Naive thymus-derived CD4-positive, alpha-beta T cell (primary cell): ENCODE measurements at places on chromosomes 5 and 9.

DNA sequence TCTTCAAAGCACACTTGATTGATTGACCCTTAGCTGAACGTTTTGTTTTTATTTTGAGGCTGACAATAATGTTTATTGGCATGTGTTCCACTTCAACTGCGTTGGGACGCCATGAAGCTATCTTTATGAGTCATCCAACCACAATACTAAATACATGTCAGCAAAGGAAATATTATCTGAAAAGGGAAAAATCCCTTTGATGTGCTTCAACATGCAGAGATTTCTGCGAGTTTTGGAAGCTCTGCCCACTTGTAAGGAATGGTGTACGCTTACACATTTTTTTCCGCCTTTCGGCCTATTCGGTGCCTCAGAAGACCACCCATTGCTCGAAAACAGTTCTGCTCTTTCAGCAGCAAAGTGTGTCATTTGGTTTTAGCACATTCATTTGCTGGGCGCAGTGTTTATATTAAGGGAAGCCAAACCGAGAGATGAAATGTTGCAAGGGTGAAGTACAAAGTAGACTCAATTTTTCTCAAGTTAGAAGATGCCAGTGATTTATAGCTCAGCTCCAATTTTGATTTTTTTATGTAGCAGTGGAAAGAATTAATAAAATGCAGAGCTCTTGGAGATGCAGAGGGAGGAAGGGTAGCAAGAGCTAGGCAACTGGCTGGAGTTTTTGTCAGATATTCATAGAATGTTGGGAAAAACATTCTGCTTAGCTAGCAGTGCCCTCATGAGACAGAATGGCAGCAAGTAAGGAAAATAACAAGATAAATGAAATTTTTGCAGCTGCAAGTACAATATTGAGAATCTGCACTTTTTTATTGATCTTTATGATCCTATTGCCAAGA lies 68.9 kb downstream of the PRDM6 start:
- no peak for DNase-seq

DNA sequence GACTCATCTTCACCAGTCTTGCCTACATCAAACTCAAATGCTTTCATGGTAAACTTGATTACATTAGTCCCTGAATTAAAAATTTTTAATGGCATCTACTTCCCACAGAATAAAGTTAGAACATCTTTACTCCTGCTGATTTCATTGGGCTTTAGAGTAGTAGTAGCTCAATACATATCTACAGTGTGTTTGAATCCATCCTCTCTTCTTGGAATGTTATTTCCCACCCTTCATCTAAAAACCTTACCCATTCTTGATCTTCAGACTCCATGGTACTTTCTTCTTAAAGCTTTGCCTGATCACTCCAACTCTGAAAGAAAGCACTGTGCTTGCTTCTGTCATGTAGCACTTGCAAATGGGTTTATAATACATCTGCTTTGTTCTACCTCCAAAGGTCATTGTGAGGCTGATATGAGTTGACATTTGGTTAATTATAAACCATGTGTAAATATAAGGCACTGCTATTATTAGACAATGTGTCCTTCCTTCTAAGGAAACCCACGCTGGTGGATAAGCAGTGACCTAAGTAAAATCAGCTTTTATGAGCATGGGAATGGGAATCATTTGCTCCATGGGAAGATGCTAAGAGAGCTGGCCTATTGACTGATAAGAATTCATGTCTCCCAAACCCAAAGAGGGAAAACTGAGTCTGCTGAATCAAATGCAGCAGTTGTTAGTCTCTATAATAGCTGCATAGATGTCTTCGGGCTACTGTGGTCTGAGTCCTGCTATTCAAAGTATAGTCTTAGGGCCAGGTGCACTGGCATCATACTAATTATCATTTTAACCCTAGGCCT lies 7.5 kb upstream of the PRLR start:
- DNase-seq, result no peak

DNA sequence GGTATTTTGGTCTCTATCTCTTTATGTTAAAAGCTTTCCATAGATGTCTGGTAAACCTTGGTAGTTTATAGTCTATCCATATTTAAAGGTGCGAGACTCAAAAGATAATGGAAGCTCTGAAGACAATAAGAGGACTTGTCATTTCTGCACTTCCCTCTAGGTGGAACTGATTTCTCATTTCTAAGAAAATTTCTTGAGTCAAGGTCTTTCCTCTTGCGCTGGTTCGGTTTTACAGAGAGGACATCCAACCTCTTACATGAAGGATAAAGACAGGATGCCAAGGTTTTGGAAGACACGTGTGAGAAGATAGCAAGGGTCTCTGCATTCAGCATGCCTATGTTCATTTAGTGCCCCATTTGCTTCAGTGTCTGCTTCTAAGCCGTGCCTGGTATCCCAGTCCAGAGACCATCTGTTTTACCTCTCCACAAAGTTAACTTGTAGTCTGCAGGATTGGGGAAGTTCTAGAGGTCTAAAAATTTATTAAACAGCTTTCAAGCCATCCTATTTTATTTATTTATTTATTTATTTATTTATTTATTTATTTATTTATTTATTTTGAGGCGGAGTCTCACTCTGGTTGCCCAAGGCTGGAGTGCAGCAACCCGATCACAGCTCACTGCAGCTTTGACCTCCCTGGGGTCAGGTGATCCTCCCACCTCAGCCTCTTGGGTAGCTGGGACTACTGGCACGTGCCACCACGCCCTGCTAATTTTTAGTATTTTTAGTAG lies 41.6 kb downstream of the KIAA1191 start:
- no peak for DNase-seq

GRCh38 chr5:116358911-116359418 lies 215.7 kb downstream of the SEMA6A start:
- DNase-seq, result no peak

GRCh38 chr9:88799541-88800328 lies 191.5 kb upstream of the S1PR3 start:
- DNase-seq, result no peak

GRCh38 chr5:109309326-109310063 lies 100.3 kb downstream of the PJA2 start:
- no peak for DNase-seq

GRCh38 chr9:19387317-19387716 lies 7.3 kb upstream of the RPS6 start:
- no peak for DNase-seq

DNA sequence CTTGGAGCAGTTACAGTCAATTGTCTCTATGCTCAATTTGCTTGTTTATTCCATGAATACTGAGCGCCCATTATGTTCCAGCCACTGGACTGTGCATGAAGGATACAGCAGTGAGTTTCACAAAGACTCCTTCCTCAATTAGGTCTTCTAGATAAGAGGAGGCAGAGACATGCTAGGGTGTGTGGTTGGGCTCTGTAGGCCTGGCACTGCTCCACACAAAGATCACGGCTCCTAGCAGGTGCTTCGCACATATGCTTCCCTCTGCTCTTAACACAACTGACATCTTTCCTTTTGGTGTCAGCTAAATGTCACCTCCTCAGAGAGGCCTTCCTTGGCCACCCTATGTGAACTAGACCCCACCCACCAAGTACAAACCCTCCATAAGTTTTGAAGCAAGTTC lies 10.9 kb downstream of the IL12B start:
- no peak for DNase-seq

- no peak for DNase-seq
Observed at GRCh38 chr5:168104350-168104749, 187.1 kb upstream of the WWC1 start.

- DNase-seq, result no peak
Observed at GRCh38 chr9:4090491-4090890, 209.4 kb downstream of the GLIS3 start.

DNA sequence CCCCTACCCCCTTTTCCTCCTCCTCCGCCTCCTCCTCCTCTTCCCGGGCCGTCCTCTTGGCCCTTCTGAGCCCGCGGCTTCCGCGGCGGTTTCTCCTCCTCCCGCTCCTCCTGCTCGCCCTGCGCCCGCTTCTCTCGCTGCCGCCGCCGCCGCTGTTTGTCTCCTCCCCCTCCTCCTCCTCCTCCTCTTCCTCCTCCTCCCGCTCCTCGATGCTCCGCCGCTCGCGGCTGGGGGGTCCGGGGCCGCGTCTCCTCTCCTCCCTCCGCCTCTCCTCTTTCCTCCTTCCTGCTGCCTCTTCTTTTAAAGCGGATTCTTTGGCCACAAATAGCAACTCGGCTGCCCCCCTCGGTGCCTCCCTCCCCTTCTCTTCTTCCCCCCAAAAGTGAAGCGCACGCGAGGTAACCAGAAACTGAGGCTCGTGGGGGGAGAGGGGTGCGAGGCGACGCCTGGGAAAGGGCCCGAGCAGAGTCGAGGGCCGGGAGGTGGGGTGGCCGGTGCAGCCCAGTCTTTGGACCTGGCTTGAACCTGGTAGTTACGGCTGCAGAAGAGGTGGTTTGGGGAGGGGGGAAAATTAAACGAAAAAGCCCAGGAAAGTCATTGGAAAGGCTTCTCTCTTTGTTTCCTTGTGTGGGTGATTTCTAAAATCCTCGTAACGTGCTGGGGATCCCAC lies 1058.5 kb upstream of the DMAC1 start:
- DNase-seq, result no peak

- DNase-seq, result no peak
Observed at GRCh38 chr5:92559781-92560180, 1021.2 kb downstream of the NR2F1-AS1 start.

DNA sequence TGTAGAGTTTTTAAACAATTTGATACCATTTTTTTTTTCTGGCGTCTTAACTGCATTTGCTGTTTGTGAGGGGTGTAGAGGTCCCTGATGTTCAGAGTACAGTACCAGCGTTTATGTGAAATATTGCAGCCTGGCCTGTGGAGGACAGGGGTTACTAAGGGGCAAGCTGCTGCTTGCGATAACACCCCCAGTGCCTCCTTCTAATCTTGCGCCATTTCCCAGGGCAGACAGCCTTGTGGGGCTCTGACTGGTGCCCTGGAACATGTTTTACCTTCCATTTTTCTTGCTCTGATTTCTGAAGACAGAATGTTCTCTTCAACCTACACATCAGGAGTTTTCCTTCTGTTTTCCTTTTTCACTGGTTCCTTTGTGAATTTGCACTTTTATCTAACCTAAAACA lies 142.9 kb downstream of the DOCK8 start:
- no peak for DNase-seq

- DNase-seq, result peak; percentile 60
Observed at GRCh38 chr9:133534346-133535291, at the start of gene ADAMTSL2. ADAMTSL2 (plus strand) TSS chr9:133534704; CDS start chr9:133536713, 2,009 bp downstream.

DNA sequence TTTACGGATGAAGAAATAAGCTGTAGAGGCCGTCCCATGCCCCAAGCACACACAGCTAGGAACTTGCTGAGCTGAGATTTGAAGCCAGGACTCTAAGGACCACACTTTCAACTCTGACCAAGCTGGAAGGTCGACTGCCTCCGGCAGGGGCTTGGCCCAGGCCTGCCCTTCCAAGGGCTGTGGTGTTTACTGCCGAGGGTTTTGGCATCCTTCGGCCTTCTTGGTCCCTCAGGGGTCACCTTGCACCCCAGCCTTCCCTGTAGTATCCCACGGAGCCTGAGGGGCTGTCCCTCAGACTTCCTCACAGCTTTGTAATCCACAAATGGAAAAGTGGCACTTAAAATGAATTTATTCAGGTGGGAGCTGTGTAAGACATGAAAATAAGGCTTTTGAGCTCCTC lies 83.7 kb upstream of the SPRY4 start:
- DNase-seq, result no peak

- DNase-seq, result no peak
Observed at GRCh38 chr5:9409413-9409960, 136.4 kb downstream of the SEMA5A start.

DNA sequence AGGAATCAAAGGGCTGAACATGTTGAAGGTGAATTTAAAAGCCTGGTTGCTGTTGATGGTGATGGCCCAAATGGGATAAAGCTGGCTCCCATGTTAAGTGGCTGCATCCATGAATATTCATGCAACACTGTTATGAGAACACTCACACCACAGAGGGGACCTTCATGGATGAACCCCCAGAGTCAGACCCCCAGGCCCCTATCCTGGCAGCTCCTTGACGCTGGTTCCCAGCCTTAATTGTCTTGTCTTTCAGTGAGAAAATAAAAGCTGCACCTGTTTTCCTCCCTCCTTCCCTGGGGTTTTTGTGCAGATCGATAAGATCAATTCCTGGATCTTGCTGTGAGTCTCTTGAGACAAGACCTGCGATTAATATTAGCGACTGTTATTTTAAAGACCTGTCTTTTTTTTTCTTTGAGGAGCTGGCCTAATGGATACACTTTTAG lies 371.7 kb downstream of the ICE1 start:
- DNase-seq, result no peak

GRCh38 chr9:136275655-136276429 lies 28.1 kb downstream of the CCDC187 start:
- DNase-seq, result no peak

DNA sequence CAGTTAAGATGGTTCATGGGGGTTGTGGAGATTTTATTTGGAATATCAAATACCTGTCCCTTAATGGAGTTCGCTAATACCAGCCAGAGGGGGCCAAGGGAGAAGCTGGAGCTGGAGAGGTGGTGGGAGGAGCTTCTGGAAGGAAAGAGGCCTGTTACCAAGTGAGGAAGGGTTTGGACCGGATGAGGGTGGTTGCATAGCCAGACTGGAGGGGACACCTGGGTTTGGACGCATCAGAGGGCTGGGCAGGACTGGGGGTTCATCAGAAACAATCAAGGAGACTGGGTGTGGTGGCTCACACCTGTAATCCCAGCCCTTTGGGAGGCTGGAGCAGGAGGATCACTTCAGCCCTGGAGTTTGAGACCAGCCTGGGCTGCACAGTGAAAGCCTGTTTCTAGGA lies 111.8 kb upstream of the IER5L start:
- no peak for DNase-seq

GRCh38 chr5:157188270-157188669 lies 7.6 kb downstream of the ITK start:
- DNase-seq, result no peak

GRCh38 chr5:135216471-135217343 lies 182.3 kb downstream of the MACROH2A1 start:
- no peak for DNase-seq

DNA sequence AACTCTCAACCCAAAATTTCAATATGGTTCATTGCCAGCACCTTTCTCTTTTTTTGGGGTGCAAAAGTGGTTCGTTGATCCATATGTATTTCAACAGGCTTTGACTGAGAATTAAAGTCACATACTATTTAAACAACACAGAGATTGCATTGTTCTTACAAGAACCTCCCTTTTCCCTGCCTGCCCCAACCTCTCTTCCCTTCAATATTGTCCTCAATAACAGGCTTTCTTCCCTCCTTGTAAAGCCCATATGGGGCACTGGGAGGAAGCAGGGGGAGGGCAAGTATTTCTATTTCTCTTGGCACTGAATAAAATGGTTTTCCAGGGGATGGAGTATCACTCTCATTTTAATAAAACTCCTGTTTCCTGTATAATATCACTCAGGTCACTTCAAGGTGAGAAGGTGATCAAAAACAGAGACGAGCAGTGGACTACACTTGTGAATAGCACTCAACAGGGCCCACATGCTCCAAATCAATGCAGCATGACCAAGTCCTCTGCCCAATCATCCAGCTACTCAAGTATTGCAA lies 65.1 kb downstream of the EFNA5 start:
- DNase-seq, result no peak

- DNase-seq, result no peak
Observed at GRCh38 chr9:113858282-113858681, 17.8 kb upstream of the ZNF618 start.

DNA sequence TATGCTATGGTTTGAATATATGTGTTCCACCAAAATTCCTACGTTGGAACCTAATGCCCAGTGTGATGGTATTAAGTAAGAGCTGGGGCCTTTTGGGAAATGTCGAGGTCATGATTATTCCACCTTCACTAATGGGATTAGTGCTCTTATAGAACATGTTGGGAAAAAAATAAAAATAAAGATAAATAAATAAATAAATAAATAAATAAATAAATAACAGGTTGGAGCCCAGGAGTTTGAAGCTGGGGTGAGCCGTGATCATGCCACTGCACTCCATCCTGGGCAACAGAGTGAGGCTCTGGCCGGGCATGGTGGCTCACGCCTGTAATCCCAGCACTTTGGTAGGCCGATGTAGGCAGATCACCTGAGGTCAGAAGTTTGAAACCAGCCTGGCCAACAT lies 22.5 kb downstream of the BASP1 start:
- DNase-seq, result no peak
